ENCODE measurements at places on chromosomes 3 and 15.

DNA sequence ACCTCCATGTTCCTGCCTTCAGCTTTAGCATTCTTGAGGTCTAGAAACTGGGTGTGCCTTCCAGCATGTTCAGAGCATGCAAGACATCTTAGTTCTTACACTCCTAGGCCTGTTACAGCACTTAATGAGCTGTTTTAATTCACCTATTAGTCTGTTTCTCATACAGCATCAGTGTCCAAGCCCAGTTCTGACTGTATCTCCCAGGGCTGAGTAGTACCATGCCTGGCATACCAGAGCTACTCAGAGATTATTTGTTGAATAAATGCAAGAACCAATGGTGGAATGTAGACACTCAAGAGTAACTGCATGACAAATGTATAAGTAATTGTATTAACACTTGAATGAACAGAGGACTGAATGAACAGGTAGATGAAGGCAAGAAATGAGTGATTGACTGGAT is 61.8 kb upstream of the SCN5A start:
- no peak for DNase-seq

DNA sequence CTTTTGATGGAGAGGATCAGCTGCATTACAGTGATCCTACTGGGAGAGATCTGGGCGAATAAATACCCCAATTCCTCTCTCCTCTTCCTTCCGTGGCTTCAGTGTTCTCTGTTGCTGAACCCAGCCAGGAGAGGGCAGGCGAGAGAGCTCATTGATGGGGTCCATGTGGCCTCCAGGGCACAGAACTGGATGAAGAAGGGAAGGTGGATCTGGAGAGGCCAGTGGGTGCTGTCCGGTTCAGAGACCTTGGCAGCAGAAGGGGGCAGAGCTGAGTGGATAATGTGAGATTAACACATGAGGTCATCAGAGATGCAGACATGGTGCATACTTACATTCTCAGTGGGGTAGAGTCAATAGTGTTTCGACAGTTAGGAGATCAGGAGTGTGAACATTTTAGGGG is 193.6 kb downstream of the CLSTN2 start:
- peak; percentile 75 for DNase-seq

GRCh38 chr15:74109713-74110112 is 20.7 kb upstream of the ISLR2 start:
- DNase-seq: no peak

GRCh38 chr3:177725165-177725564 is 527.9 kb upstream of the TBL1XR1 start:
- DNase-seq: no peak

- DNase-seq: peak; percentile 32
These were observed 315.3 kb upstream of the UBE2E2 start for GRCh38 chr3:22887664-22888291.

DNA sequence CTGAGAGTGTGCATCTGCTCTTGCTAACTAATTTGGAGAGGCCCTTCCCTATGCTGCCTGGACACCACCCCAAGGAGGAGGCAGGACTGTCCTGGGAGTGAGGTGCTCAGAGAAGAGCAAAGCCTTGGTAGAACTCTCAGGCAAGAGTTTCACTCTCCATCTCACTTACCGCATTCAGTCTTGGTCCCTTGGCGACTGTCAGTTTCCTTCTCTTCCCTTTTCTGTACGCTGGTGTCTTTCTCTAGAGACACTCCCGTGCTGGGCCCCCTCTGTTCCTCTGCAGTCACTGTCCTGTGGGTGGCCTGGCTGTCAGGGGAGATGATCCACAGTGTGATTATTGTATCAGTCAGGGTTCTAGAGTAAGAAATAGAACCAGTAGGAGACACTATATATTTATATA is 44.0 kb downstream of the IDH2 start:
- DNase-seq: no peak

DNA sequence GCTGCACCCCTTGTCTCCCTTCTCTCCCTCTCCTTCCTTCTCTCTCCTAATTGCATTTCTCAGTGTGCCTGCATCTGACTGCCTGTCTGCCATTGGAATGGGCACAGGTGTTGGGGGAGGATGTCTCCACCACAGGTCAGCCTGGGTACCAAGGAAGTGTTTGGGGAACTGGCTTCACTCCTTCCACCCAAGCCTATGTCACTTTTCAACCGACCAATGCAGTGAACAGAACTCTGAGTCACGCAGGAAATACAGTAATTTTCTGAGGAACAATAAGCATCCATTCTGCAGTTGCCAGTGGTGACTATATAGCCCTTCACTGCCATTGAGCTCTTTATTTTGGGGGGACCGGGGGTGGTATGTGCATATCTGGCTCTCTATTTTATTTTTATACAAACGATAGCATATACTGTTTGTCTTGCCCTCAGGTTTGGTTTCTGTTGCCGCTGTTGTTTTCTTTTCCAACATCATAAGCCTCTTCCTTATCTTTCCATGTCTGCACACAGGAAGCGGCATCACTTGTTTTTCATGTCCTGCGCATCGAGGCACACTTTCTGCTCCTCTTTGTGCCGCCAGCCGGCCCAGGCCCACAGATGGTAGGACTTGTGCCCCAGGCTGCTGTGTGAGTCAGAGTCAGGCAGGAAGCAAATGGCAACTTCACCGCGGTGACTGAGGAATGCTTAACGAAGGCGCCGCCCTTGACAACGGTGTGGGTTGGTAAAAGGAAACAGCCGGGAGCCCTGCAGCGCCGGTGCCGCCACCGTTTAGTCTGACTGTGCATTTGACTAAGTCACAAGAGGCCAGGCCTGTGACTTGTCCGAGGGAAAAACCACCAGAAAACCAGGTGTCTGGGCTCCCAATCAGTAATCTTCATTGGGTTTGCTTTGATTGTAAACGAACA is 21.1 kb upstream of the CDCP1 start:
- DNase-seq: peak; percentile 91

- no peak for DNase-seq
These were observed 67.1 kb downstream of the ABHD5 start for GRCh38 chr3:43757666-43758321.

GRCh38 chr3:112857526-112857925 is 10.9 kb upstream of the CD200R1L start:
- no peak for DNase-seq

- DNase-seq: no peak
These were observed 274.5 kb upstream of the RARB start for GRCh38 chr3:25153561-25153960.

DNA sequence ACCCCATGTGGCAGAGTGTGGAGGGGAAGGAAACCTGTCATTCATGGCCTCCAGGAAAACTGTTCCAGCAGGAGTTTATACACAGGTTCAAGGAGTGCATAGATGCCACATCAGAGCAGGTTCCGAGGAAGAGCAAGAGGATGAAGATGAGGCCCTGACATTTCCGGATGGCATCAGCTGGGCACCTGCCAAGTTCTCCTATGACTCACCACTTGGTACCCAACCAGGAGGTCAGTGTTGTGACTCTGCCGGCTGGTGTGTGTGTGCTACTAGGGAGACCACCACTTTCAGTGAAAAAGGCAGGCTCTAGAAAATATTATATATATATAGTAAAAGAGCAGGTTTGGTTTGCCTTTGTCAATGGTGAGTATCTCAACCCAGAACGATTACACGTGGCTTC is 69.3 kb downstream of the NTRK3 start:
- DNase-seq: no peak

GRCh38 chr3:120688121-120688520 is 6.1 kb upstream of the HGD start:
- DNase-seq: no peak

DNA sequence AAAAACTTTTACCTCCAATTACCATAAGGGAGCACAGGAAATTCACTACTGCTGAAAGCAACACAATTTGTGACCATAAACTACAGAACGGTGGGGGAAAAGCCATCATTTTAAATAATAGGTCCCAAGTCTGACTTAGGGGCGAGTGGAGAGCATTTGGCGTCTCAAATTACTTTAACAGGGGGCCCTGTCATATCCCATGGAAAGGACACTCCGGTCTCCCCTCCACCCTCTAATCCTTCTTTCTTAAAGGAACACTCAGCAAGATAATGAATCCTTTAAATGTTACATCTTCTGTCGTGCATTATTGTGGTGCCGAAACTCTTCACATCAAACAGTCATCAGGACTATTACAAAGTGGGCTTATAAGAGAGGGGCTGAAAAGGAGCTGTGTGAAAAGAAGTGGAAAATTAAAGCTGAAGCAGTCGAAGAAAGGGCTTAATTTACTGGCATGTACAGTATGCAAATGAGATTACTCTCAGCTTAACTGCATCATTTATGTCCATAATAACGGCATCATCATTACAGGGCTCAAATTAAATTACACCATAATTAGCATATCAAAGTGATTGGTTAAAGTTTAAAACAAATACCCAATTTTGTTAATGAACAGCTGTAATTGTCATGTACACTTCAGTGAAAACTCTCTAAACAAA is 342.2 kb downstream of the FOXP1 start:
- DNase-seq: no peak

- no peak for DNase-seq
These were observed 45.2 kb downstream of the ATP2B2 start for GRCh38 chr3:10459954-10460754.

GRCh38 chr3:196215493-196216020 is 777 bp upstream of the SLC51A start:
- DNase-seq: no peak

GRCh38 chr15:57344282-57344681 is 32.0 kb upstream of the CGNL1 start:
- DNase-seq: no peak

- DNase-seq: no peak
These were observed 59.3 kb upstream of the OSTN start for GRCh38 chr3:191139736-191140135.

- DNase-seq: no peak
These were observed 3.6 kb upstream of the DLG1 start for GRCh38 chr3:197302033-197302432.

DNA sequence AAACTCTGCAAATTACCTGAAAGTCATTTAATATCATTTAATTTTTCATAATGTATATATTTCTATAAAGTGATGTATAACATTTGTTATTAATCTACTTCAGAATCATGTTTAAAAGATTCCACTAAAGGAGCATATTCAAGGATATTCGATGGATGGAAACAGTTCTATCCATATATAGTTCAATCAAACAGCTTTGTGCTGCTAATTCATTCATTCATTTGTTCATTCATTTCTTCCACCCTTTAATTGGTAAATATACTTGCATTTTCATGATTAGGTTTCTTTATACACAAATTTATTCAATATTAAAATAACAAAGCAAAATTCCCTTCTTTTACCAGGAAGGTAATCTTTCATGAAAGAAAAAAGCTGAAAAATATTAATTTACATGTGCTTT is 64.7 kb downstream of the RNF13 start:
- no peak for DNase-seq

- DNase-seq: no peak
These were observed 23.4 kb downstream of the GOLIM4 start for GRCh38 chr3:168072323-168072650.

DNA sequence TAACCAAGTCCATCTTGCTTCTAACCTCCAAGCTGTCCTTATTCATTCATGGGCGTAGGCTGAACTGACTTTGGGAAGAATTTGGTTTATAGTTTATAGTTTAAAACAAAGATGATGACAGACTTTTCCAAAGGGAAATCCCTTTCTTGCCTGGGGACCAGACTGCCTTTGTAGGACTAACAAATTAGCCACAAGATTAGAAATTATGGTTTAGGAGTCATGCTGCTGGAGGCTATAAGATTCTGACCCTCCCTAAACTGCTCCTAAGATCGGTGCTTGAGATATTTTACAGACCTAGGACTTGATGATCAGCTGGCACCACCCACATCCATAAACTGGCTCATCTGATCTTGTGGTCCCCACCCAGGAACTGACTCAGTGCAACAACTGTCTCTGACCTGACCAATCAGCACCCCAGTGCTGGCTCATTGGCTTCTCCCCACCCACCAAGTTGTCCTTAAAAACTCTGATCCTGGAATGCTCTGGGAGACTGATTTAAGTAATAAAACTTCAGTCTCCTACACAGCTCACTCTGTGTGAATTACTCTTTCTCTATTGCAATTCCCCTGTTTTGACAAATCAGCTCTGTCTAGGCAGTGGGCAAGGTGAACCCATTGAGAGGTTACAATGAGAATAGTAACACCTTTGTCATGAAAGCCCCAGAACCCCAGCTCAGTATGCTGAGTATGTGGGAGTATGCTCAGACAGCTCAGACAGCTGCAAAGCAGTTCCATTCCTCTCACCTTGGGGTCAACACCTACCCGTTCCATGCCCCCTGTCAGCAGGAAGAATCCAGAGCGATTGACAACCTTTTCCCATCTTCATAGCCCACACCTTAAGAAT is 51.6 kb upstream of the C15orf39 start:
- no peak for DNase-seq

- DNase-seq: no peak
These were observed 136.9 kb downstream of the PLCL2 start for GRCh38 chr3:17021614-17022013.

DNA sequence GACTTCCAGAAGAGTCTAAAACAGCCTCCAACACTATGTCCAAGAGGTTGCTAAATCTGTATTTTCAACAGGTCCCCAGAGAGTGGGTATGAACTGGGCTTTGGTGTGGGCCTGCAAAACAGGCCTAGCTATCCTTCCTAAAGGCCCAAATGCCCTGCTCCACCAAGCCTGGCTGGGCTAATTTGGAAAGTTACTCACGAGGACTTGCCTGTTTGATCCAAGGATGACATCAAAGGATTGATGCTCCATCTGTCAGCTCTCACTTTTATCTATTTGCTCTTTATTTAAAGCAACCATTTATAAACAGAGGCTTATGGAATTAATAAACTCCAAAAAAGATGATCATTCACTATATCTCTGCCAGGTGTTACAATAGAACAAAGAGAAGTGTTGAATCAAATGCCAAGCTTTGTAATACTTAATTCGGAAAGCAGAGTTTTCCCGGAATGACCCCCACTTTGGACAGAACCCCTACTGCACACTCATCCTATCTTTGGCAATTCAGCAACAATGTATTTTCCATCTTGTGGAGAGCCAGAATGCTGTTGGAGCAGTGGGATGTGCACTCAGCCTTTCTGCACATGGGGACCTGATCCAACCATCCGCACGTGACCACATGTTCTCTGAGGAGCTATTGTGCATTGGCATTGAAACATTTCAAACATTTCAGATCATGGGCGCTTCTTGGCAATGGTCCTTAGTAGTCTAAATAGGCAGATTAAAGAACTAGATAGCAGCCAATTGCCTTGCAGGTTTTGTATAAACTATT is 163.3 kb upstream of the THBS1 start:
- DNase-seq: no peak

DNA sequence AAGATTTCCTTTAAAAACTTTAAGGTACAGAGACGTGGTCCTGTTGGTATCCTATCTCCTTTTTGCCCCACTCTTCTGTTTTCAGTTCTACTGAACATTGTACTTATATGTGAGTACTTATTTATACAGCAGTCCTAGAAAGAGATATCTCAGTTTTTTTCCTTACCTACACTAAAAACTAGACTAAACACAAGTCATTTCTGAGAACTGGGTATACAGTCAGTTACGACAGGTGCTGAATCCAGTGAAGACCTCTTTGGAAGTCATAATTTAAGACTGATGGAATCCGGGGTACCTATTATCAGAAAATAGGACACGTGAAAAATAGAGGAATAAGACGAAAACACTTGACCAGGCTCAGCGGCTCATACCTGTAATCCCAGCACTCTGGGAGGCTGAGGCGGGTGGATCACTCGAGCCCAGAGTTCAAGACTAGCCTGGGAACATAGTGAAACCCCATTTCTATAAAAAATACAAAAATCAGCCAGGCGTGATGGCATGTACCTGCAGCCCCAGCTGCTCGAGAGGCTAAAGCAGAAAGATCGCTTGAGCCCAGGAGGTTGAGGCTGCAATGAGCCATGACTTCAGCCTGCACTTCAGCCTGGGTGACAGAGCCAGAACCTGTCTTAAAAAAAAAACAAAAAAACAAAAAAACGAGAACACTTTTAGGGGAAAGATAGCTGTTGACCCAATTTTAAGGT is 76.3 kb downstream of the KLHL25 start:
- DNase-seq: no peak

All from NCI-H2081 (cell line).